ENCODE measurements at places on chromosomes 2 and 18.
A peak's percentile ranks its signal among the peaks of the same experiment; 100 is the strongest.

GRCh38 chr2:127083819-127084503 is 23.0 kb downstream of the BIN1 start:
- no peak for DNase-seq

- DNase-seq, result peak; percentile 40
Measured at GRCh38 chr2:18378020-18378653, 182.3 kb downstream of the RDH14 start.

- DNase-seq, result no peak
Measured at GRCh38 chr18:48376406-48376805, 32.8 kb downstream of the ZBTB7C start.

DNA sequence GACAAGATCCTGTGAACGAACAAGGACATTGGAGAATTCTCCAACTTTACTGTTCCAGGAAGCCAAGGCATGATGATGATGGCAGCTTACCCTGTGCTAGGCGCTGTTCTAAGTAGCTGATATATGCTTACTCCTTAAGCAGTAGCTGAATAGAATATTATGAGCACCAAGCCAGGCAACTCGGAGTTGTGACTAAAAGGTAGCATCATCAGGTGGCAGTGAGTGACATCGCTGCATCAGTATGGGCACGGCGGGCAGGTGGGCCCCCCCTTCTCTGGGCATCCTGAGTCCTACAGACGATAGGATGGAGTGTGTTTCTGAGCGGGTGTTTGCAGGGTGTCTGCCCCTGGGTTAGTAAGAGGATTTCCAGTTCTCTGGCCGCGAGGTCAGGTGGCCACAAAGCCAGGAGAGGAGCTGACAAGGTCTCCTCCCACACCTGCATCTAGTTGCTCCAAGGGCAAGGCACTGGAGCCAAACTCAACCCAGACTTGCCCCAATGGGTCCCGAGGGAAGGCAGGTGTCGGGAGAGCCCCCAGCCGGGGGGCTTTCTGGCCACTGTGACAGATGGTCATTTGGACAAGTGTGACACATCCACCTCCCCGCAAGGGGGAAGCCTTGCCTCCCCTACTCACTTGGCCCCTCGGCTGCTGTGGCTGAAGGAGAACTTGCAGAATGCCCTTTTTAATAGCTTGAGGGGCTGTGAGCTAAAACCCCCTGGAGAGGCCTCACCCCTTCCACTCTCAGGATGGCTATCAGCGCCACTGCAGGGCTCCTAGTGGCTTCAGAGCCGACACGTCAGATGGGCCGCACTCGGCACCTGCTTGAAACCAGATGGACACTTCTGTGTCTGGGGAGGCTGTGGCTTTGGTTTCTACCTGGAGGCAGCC is 55.5 kb downstream of the CRACDL start:
- no peak for DNase-seq

DNA sequence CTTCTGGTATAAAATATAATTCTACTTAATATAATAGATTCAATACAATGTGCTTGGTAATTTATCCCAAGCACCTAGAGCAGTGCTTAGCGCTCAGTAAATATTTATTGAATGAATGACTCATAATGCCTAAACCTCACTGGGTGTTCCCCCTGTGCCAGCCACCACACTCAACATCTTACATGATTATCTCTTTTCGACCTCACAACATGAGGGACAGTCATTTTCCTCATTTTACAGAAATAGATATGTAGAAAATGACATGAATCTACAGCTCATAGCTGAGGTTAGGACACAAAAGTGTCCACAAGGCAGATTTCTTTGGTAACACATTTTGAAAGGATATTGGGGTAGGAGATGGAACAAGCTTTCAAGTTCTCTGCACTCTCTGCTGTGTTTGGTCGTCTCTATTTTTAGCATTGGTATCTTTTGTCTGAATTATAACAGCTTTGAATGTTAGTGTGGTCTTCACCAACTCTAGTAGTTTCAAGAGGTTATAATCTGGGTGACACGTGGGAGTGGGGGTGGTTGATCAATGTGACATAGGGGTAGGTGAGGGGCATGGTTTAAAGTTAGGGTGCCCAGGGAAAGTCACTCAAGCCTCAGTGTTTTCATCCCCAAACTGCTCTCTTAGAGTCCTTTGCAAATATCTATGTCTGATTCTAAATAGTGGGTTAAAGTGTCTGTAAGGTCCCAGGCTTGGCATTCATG is 9.8 kb downstream of the MYOM1 start:
- DNase-seq, result no peak

GRCh38 chr2:70664525-70664924 is 103.5 kb downstream of the ADD2 start:
- DNase-seq, result no peak

GRCh38 chr18:49814147-49814499 is 790 bp upstream of the ACAA2 start:
- peak; percentile 80 for DNase-seq

- no peak for DNase-seq
Measured at GRCh38 chr2:71702071-71702970, 249.0 kb downstream of the DYSF start.

- DNase-seq, result no peak
Measured at GRCh38 chr2:120551522-120551921, 184.1 kb upstream of the GLI2 start.

GRCh38 chr2:133271105-133271504 is 297.2 kb downstream of the NCKAP5 start:
- DNase-seq, result no peak

DNA sequence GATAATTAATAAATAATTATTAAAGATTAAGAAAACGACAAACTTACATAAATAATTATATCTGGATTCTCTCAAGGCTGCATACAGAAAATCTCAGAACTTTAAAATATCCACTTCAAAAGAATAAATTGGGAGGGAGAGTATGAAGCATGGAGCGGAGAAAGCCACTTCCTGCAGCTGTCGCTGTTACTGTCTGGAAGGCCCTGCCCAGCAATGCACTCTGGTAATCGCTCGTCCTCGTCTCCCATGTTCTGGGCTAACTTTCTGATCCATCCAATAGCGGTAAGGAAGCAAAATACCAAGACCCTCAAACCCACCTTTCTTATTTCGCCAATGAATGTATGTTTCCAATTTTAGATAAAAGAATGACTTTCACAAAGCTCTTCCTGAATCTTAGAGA is 26.7 kb downstream of the CYRIA start:
- no peak for DNase-seq

DNA sequence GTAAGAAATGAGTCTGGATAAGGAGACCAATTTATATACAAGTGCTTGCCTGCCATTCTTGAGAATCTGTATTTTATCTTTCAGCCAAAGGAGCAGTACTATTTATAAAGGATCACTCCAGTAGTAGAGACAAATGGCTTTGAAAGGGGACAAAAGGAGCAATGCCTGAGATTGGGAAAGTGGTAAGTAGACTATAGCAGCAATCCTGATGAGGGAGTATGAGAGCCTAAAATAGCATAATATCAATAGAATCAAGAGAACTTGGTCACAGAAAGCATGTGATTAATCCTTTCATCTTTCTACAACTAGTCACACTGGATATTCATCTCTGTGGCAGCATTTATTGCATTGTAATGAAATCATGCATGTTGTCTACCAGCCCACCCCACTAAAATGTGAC is 20.2 kb downstream of the NRXN1 start:
- no peak for DNase-seq

DNA sequence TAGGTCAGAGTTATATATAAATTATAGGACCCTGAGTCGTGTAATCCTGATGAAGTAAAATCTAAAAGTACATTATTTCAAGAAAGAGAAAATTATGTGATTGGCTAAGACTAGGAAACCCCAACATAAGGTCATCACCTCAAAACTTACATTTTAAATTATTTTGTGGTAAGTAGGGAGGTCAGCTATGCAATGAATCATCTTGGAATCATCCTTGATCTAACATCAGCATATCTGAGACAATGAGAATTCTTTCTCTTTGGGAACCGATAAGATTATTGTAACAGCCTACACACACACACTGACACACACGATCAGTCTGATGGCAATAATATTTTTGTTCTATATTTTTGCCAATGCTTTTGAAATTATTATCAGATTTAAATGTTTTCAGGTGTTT is 904.8 kb upstream of the CHAC2 start:
- no peak for DNase-seq

DNA sequence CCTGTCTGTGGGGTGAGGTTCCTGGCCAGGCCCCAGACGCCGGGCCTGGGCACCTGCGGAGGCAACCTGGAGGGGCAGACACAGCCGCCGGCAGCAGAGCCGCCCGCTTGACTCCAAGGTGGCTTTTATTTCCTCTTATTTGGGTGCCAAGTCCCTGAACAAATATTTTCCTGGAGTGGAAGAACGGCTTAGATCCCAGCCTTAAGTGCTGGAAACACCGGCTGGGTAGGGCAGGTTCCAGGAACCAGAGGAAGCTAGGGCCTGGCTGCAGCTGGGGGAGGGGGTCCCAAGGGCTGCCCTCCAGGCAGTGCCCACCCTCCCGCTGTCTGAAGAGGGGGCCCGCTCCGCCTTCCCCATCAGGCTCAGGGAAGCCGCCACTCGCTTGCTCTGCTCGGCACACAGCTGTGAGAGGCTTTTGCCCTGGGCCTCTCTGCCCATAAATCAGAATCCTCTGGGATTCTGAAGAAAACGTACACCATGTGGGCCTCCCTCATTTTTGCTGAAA is 28.2 kb downstream of the SDC1 start:
- peak; percentile 36 for DNase-seq

DNA sequence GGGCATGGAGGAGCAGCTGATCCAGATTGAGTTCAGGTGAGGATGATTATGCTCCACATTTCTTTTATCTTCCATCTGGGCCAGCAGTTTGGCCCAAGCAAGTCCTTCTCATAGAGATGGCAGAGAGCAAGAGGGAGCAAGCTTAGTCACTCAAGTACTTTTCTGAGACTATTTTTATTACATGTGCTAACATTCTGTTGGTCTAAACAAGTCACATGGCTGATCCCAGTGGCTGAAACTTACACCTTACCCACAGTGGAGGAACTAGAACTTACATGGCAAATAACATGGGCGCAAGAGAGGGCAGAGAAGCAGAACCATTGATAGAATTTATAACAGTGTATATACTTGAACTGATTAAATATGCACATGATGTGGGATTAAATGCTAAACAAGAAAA is 105.7 kb downstream of the KYNU start:
- no peak for DNase-seq

DNA sequence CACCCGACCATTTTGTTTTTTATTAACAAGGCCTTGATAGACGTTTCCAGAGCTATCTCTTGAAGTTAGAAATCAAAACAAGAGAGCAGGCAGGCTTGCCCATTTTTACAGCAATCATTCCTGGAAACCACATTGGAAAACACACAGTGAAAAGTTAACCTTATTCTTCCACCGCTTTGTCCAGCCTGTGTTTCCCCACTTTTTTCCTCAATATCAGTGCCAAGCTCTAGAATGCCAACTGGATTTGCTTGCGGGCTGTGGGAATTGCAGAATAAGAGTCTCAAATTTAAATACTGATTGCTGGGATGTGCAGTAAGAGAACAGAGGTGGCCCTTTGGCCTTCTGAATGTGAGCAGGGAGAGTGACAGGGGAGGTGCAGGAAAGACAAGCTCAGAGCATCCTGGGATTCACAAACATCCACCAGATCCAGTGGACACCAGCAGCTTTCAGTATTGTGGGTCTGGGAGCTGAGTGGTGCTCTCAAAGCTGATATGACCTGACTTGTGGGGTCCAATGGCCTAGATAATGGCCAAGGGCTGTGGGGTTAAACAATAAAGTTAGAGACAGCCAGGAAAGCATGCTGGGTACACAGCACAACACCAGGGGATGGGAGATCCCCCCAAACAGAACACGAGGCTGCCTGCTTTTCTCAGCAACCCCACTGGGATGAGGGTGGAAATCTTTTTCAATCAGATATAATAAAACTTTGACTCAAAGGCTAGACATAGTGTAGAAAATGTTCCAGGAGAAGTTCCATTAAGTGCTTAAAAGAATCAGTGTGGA is 15.5 kb downstream of the CYP1B1 start:
- no peak for DNase-seq

DNA sequence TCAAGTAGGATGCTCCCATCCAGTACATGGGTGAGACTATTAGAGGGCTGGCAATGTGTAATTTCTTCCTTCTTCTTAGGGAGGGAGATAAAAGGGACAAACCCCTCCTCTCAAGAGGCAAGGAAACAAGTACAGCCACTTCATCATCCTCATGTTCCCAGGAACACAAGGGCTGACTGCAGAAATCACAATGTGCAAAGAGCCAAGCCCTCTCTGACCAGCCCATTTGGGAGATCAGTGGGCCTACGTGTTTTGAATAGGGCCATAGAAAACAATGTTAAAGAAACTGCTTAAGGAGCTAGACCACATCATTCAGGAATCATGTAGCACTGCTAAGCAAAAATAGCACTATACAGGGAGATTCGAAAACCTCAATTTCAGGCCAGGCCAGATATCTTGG is 97.4 kb downstream of the ACTR2 start:
- DNase-seq, result no peak

- peak; percentile 3 for DNase-seq
Measured at GRCh38 chr2:98140210-98140609, 53.2 kb downstream of the VWA3B start.

DNA sequence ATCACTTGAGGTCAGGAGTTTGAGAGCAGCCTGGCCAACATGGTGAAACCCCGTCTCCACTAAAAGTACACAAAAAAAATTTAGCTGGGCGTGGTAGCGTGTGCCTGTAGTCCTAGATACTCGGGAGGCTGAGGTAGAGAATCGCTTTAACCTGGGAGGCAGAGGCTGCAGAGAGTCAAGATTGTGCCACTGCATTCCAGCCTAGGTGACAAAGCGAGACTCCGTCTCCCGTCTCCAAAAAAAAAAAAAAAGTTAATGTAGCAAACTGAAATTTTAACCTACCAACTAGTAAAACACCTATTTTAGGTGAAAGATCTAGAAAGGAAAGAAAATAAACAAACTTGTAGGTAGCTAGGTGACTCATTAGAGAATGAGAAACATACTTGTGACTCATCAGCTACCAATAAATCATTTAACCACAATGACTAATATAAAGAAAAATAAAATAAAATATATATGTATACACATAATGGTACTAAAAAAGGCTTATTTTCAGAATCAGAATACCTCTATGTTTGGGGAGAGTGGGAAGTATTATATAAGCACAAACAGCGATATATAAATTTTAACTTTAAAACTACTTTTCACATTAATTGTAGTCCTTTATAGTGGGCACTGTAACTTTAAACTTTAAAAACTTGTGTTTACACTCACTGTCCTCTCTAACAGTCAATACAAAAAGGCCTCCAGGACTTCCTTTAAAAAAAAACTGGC is 36.6 kb downstream of the DARS1 start:
- no peak for DNase-seq

DNA sequence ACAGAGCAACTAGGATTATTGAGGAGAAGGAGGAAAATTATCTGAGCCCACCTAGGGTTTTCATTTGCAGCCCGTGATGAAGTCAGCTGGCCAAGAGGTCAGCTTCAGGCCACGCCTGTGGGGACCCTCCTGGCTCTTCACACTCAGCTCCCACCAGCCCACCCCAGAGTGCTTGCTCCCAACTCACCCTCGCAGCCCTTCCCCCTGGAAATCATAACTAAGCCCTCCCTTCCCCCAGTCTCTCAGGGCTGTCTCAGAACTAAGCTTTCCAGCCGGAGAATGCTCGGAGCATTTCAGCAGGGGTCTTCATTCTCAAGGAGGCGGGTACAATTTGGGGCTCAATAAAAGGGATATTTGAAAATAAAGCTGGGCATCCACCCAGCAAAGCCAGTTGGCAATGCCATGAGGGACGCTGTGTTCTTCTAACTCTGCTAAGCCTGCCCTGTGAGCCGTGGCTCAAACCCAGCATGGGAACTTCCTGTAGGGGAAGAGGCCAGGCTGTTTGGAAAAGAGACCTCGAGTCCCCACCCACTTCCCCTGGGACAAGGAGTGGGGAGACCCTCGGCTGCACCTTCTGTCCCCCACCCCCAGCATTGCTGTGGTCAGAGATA is 194.9 kb downstream of the CTIF start:
- no peak for DNase-seq

Measured in NCI-H2227 treated with DMSO at 0.1 percent for 48 hours (cell line).